Stimulated activated CD8-positive, alpha-beta memory T cell treated with anti-CD3 and anti-CD28 coated beads, Interleukin-4, amount 100 ng/mL, for 1 hour (primary cell): ENCODE measurements at places on chromosomes 5 and 9.

DNA sequence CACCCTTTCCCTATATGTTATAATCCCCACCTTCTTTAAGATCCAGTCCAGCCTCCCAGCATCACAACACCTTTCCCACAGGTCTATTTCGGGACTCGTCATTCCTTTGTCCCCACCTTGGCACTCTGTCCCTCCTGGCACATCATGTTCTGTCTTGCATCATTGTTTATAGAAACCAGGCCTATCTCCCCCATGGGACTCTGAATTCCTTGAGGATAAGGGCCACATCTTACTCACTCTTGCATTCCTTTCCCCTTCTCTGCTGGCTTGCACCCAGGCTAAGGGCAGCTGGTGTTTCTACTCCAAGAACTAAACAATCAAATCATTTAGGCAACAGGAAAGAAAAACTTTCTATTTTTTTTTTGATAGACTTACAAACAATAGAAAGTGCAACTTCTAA is 205.7 kb downstream of the AGTPBP1 start:
- DNase-seq = no peak

- no peak for DNase-seq
These were observed 65.3 kb downstream of the CDC14B start for GRCh38 chr9:96554326-96554725.

DNA sequence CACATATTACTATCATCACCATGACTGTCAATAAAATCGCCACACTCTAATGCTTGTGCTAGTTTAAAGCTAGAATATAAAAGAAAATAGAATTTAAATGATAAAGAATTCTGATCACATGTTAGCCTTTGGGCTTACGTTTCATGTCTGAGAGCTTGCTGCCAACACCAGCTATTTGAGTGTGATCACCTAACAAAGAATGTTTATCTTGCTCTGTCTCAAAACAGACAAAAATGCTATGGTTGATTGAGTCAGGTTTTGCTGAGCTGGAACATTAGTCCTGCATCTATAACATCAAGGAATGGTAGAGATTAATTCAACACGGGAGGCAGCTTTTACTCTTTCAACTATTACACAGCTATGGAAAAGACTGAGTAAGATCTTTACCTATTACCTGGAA is 50.7 kb downstream of the MSX2 start:
- no peak for DNase-seq

DNA sequence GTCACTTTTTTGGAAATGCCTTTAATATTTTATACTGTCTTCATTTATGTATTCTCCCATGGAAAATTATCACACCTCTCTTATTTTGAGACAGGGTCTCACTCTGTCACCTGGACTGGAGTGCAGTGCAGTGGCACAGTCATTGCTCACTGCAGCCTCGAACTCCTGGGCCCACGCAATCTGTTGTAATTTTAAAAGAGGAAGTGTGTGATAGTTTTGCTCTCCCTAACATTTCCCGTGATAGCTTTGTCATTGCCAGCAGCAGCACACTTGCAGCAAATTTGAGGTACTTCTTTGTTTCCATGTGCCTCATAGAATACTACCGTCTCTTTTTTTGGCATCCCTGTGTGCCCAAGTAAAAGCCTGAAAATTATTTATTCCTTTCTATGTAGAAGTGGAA is 103.5 kb downstream of the RNF180 start:
- no peak for DNase-seq

DNA sequence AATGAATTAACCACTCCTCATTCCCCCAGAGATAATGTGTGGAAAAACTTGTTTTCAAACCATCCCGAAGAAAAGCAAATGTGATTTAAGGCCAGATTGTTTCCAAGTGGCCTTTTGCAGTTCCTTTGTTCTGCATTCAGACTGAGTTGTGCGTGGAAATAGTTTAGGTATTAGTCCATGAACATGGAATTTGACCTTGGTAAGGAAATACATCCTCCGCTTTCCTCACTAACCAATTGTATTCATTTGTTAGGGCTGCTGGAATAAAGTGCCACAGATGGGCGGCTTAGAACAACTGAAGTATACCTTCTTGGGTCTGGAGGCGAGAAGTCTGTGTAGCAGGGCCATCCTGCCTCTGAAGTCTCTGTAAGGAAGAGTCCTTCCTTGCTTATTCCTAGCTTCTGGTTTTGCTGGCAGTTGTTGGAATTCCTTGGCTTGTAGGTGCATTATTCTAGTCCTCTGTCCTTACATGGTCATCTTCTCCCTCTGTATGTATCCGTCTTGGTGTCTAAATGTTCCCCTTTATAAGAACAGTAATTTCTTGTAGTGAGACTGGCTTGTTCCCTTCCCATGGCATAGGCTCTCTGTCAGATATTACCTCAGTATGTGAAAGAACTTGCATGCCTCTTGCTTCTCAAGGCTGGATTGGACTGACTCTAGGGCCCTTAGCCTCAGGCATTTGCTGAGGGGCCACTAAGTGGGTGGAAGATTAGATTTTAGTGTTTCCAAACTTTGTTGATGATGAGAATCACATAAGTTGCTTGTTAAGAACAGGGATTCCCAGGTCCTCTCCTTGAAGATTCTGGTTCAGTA is 53.9 kb downstream of the RAI14 start:
- DNase-seq = no peak

DNA sequence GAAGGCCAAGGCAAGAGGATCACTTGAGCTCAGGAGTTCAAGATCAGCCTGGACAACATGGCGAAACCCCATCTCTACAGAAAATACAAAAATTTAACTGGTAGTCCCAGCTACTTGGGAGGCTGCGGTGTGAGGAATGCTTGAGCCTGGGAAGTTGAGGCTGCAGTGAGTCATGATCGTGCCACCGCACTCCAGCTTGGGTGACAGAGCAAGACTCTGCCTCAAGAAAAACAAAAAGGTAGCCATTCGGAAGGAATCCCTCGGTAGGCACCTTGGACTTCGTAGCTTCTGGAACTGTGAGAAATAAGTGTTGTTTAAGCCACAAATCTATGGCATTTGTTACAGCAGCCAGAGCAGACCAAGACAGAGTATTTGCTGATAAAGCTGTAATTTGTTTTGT is 174.2 kb downstream of the DCP2 start:
- no peak for DNase-seq

DNA sequence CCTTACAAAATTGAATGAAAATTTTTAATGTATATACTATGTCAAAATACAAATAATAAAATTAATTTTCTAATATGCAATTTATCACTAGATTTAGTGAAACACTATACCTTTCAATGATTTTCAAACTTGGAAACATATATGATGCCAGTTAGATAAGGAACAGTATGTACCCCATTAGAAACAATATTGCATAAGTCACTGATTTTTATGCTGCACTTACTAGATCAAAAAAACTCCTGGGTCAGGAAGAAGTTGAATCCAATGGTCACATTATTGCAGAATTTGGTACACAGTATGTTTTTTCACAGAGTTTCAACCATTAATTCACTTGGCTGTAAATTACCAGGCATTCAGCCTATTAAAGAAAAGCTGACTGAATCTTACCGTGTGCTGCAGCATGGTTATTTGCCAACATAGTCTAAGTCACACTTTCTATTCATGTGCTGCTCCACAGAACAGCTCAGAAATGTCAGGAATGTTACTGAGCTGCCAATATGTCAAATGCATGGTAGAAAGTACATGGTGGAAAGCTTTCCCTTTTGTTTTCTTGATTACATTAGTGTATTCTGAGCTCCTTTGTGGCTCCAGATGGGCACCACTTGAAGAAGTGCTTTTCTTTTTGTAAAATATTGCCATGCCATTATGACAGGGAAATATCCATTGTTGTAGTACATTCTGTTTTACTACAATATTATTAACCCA is 9.9 kb upstream of the PRR16 start:
- DNase-seq = no peak
